Suppressor macrophage (primary cell): ENCODE measurements at places on chromosomes 6 and 20.

DNA sequence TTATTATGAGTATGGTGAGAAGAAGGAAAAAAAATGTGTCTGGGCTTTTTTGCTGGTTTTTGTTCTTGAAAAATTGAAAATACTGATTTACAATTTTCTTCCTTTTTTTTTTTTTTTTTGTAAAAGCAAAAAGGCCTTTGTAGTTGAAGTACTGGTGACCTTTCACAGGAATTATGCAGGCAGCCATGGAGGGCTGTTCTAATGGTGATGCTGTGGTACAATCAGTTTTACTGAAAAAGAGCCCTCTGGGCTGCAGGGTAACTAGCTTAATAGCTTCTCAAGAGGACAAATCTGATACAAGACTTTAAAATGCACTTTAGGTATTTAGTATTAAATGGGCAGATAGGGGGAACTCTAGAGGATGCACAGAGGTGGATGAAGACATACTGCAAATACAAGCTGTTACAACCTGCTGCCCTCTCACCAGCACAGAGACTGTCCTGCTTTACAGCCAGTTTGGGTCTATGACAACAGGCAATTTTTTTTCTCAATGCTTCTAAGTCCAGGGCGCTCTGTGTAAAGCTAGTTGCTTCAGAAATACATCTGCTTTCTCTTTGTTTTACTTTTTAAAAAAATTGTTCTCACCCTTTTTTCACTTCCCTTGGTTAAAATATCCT lies 61.6 kb upstream of the HS3ST5 start:
- DNase-seq: no peak

- peak; percentile 94 for DNase-seq
Measured at GRCh38 chr6:154733183-154733625, at the start of gene SCAF8. TSS of gene SCAF8 (plus strand) at chr6:154733416. CDS start at chr6:154733901, 485 bp downstream.

DNA sequence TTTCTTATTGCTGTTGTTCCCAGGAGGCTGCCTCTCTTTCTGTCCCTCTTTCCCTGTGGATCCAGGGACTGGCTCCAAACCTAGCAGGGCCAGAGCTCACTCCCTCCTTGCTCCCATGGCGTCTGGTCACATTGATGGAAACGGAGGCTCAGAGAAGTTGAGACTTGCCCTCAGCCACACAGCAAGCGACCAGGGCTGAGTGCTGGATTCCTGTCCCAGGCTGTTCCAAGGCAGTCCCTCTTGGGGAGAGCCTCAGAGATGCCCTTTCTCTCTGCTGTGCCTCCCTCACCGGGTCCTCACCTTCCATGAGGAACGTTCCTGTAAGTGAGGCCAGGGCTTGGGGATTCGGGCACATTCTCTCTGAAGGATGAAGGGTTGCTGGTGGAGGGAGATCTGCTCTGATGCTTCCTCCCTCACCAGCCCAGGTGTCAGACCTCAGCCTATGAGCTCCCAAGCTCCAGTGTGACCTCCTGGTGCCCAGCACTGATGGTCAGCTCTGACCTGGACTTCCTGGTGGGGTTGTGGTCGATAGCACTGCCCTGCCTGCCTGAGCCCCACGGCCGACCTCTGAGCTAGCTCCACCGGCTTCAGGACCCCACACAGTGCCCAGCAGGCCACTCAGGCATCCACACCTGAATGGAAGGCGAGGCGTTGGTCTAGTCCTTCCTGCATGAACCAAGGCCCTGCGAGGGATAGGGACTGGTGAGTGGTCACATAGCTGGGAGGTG lies 26.8 kb downstream of the SUN5 start:
- DNase-seq: no peak

- DNase-seq: no peak
Measured at GRCh38 chr20:8223091-8223870, 91.2 kb downstream of the PLCB1 start.

DNA sequence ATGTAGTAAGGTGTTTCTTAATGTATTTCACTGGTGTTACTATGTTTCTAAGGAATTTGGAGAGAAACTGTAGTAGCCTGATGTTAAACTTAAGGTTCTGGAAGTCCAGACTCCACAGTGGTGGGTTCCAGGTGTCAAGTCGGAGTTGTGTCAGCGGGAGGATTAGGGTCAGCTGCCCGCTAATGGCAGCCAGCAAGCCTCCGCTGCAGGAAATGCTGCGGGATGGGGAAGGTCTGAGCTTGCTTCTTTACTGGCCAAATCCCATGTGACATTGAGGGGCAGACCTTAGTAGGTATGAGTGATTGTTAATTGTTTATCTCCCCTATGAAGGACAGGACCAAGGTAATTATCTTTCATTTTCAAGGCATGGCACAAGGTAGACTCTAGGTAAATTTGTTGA lies 3.7 kb upstream of the ARID1B start:
- DNase-seq: no peak

DNA sequence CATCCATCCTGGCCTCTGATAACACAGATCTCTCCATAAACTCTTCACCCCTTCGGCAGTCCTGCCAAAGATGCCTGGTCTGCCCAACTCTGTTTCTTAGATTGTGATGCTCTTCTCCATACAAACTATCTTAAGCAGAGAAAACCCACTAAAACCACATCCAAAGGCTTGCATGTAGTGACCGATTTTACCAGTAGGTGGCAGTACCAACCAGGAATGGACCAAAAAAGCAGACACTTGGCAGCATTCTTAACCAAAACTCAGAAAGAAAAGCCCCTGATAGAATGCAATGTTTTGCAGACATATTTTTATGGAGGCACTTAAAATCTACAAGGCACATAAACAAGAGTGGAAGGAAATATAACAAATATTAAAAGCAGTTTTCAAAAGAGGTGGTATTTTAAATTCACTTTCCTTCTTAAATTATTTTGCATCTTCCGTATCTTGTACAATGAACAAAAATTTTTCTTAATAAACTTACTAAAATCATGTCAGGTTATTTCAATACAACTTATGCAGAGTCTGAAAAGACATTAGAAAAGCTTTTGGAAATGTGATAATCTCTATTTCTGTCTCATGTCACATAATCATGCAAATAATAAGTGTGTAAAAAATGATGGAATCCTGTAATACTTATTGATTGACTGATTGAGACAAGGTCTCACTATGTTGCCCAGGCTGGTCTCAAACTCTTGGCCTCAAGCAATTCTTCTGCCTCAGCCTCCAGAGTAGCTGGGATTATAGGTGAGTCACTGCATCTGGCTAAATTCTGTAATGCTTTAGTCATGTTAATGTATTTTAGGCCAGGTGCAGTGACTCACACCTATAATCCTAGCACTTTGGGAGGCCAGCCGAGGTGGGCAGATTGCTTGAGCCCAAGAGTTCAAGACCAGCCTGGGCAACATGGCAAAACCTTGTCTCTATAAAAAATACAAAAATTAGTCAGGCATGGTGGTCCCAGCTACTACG lies 29.4 kb downstream of the LRP11 start:
- peak; percentile 58 for DNase-seq

DNA sequence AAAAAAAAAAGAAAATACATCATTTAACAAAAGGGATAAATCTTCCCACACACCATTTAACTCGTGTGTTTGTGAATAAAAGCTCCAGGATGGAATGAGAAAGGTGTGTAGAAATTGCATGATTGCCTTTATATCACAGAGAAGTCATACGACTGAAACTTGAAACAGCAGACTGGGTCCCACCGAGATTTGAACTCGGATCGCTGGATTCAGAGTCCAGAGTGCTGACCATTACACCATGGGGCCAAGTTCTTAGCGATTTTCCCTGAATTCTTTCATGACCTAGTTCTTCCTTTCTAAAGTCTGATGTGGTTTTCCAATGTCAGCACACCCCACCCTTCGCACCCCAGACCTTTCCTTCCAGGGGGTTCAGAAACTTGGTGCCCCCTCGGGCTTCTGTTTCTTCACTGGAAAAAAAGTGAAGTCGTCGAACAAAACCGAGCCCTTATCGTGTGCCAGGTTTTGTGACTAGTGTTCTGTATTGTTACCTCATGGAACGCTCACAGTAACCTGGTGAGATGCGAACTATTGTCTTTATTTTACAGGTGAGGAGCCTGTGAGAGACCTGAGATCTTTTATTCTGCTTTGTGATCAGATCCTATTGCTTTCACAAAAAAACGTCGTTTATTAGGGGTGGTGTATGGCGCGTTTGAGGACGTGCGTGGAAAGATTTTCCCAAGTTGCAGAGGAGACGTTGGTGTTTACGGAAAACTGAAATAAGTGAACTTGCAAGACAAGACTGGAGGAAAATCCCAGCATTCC lies 120.8 kb downstream of the OR2B2 start:
- DNase-seq: peak; percentile 85

GRCh38 chr6:147392917-147393625 lies 115.4 kb upstream of the SAMD5 start:
- DNase-seq: no peak

GRCh38 chr20:47708140-47708807 lies 77.0 kb downstream of the SULF2 start:
- DNase-seq: peak; percentile 78

DNA sequence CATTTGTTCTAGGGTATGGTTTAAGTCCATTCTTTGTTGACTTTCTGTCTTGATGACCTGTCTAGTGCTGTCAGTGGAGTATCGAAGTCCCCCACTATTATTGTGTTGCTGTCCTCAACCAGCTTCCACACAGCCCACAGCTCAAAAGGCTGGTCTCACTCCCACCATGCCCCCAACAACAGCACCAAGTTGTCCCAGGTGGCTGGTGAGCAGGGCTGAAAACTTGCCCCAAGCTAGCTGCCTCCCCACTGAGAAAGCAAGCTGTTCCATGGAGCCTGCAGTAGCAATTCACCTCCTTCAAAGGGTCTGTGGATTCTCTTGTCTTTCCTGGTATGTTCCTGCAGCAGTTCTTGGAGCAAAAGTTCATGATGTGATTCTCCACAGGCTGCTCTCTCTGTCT lies 221.0 kb downstream of the SYNDIG1 start:
- no peak for DNase-seq

GRCh38 chr6:159071843-159072769 lies 27.3 kb upstream of the TAGAP start:
- DNase-seq: no peak

DNA sequence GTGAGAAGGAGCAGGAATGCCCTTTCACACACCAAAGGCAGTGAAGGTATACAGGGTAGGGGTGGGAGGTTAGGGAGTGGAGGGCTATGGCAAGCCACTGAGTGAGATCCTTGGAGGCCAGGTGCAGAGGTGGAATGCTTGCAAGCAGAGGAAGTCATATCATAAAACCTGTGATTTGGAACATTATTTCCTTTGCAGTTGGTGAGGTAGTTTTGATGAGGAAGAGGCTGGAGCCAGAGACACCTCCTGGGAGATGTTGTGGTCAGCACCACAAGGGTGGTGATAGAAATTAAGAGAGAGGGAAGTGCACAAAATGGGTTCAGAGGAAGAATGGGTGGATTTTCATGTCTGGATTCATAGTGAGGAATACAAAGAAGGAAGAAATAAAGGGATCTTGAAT lies 73.0 kb downstream of the PLCB4 start:
- DNase-seq: no peak

DNA sequence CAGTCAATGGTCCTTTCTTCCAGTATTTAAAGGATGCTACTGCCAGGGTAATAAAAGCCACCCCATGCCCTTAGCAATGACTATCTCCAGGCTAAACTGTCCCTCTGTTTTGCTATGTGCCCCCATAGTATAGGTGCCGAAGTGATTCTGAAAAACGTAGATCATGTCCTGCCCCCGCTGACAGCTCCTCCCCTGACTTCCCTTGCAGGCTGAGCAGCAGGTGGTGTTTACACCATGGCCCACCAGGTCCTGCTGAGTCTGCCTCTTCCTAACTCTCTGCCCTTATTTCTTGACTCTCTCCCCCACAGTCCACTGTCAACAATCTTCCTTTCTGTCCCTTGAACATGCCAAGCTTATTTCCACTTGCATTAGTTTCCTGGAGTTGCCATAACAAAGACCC lies 352.5 kb upstream of the TSHZ2 start:
- DNase-seq: no peak

GRCh38 chr20:4012589-4012988 lies 2.8 kb downstream of the RNF24 start:
- DNase-seq: peak; percentile 46

- no peak for DNase-seq
Measured at GRCh38 chr6:125444006-125444923, 142.5 kb upstream of the HDDC2 start.

GRCh38 chr6:42443312-42444060 lies 8.2 kb downstream of the TRERF1 start:
- no peak for DNase-seq

DNA sequence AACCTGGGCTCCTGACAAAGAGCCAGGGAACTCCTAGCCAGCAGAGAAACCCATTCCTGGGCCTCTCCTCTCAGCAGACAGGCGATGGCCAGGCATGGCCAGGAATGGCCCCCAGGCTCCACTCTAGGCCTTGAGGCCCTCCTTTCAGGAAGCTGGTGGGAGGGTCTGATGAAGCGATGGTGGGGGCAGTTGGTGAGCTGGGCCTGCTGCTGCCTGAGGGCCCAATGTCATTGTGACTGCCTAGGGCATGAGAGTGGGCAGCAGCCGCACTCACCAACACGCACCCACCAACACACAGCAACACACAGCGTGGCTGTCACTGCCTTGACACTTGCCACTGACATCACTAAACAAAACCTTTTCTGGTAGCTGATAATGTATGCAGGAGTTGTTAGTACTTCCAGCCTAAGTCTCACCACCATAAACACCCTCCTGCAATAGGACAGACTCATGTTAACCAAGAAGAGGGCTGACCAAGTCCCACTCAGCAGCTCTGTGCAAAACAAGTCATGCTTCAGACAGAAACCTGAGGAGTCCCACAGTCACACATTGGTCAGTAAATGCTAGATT lies 69.3 kb downstream of the ABHD12 start:
- DNase-seq: peak; percentile 82

DNA sequence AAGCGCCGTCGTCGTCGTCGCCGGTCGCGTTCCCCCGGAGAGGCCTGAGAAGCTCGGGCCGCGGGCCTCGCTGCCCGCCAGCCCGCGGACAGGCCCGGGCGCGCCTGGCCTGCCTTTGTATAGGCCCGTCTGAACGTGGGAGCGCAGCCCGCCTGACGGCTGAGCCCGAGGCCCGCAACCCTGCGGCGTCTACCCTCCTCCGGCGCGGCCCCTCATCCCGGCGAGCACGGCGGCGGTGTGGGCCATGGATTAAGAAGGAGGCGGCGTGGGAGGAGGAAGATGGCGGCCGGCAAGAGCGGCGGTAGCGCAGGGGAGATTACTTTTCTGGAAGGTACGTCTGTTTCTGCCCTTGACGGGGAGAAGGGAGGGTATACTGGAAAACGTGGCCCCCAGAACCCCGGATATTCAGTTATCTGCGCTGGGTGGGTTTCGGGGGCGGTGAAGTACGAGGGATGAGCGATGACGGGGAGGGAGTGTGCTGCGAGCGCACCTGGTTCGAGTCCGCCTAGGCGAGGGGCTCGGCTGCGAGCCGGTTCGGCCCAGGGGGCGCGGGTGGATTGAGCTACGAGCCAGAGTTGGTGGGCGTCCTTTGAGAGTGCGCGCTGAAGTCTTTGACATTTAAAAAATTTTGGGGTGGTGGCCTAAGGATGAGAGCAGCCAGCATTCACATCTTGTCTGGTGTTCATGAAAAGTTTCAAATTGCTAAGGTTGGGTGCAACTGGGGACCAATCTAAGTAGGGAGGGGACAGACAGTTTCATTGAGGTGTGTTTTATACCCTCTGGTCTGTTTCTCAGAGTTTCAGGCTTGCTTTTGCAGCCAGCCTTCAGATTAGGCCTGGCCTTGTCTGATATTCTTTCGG lies 796 bp downstream of the SENP6 start:
- DNase-seq: peak; percentile 46

GRCh38 chr6:123804014-123804786 lies 535 bp downstream of the NKAIN2 start:
- DNase-seq: no peak

- no peak for DNase-seq
Measured at GRCh38 chr20:45427236-45428149, 11.6 kb downstream of the PIGT start.
